T-cell (primary cell): ENCODE measurements at places on chromosomes 6 and 20.

GRCh38 chr6:111276335-111276734 lies 189.0 kb downstream of the SLC16A10 start:
- no peak for DNase-seq

- DNase-seq = no peak
Observed at GRCh38 chr20:57369596-57369995, 18.5 kb downstream of the RAE1 start.

- DNase-seq = no peak
Observed at GRCh38 chr6:79062708-79063107, 15.3 kb downstream of the PHIP start.

DNA sequence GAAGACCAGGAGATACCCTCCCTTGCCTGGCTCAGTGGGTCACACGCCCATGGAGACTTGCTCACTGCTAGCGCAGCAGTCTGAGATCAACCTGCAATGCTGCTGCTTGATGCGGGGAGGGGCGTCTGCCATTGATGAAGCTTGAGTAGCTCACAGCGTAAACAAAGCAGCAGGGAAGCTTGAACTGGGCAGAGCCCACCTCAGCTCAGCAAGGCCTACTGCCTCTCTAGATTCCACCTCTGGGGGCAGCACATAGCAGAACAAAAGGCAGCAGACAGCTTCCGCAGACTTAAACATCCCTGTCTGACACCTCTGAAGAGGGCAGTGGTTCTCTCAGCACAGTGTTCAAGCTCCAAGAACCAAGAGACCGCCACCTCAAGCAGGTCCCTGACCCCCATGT lies 271.3 kb downstream of the ESR1 start:
- no peak for DNase-seq

DNA sequence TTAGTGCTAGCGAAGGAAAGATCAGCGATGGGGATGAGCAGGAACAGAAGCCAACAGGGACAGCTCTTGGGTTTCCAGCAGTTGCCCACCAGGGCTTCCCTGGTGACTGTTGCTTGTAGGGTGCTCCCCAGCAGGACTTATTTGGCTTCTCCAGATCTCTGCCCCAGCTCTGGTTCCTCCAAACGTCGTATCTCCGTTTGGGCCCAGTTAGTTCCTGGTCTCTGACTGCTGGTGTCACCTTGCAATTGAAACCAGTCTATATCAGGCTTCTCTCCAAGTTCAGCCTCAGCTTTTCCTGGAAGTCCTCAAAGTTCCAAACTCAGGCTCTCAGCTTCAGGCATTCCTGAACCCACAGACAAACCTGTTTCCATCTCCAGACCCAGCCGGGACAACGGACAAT lies 70.8 kb upstream of the NXT1 start:
- no peak for DNase-seq

- no peak for DNase-seq
Observed at GRCh38 chr6:41463062-41463930, 82.9 kb upstream of the FOXP4 start.

GRCh38 chr6:165173484-165173883 lies 135.9 kb downstream of the C6orf118 start:
- no peak for DNase-seq

- no peak for DNase-seq
Observed at GRCh38 chr20:18984238-18985200, 170.9 kb downstream of the SCP2D1 start.

GRCh38 chr20:43567477-43567876 lies 8.7 kb downstream of the SGK2 start:
- no peak for DNase-seq
